ENCODE measurements at places on chromosomes 4 and X. TPM values are rescaled to one million over a fixed set of nuclear protein-coding genes. Genes with fewer than 3 reads are reported as not detected.

- DNase-seq, result no peak
Observed at GRCh38 chr4:143489106-143489505, 24.4 kb upstream of the SMARCA5 start.

DNA sequence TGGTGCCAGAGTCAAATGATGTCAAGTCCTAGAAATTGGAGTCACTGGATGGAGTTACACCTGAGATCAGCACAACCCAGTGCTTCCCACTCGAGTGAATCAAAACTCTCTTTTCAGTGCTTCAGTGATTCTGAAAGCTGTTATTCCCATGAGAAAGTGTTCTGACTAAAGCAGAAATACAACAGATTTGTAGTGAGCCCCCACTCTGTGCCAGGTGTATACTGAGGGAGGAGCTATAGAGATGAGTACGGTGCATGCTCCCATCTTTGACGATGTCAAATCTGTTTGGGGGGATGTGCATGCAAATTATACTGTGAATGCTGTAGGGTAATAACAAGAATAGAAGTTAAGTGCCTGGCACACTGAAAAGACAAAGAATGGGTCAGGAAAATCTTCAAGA is 330.2 kb downstream of the HS3ST1 start:
- DNase-seq, result no peak

Gene PCDH11X
- total RNA-seq, result 0.99 TPM

Gene SLC16A2
- total RNA-seq, result 14.5 TPM

Gene MAGEA9B
- not detected for total RNA-seq

GRCh38 chr4:81589262-81589661 is 117.6 kb upstream of the RASGEF1B start:
- DNase-seq, result no peak

All from cardiac muscle cell (in vitro differentiated cells and primary cell).